ENCODE measurements at places on chromosomes 5 and 9.

DNA sequence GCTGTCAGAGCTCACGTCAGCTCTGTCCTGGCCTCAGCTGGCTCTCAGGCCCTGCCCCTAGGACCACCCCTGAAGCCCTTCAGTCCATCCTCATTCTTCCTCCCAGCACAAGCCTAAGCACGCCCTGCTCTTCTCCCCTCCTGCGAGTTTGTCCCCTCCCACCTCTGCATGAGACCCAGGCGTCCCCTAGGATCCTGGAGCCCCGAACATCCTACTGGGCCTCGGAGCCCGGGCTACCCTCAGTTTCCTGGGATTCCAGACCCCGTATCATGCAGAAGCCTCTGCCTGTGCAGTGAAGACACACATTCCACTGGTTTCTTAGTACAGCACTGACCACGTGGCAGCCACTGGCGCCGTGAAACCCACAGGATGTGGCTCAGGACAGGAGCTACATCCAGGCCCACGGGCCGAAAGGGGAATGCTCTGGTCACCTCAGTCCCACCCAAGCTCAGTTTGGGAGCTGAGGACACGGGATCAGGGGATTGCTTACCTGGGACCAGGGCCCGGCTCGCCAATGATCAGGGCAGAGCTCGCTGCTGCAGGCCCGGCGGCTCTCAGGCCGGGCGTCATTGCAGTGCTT, 64.2 kb downstream of the ZNF354C start:
- peaks cover 26% of the 10 kb centered on the region for H3K36me3 ChIP-seq
- no peak for DNase-seq
- H3K27me3 ChIP-seq, result no peaks in the 10 kb centered on the region
- no peaks in the 10 kb centered on the region for H3K4me1 ChIP-seq

DNA sequence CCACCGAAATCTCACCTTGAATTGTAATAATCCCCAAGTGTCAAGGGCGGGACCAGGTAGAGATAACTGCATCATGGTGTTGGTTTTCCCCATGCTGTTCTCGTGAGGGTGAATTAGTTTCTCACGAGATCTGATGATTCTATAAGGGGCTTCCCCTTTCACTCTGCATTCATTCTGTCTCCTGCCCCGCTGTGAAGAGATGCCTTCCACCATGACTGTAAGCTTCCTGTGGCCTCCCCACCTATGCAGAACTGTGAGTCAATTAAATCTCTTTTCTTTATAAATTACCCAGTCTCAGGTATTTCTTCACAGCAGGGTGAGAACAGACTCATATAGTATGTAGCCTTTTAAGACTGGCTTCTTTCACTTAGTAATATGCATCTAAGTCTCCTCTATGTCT, 128.1 kb upstream of the NR5A1 start:
- no peak overlapping the region for H3K27ac ChIP-seq
- no peaks in the 10 kb centered on the region for H3K36me3 ChIP-seq
- no peak overlapping the region for H3K4me3 ChIP-seq
- no peaks in the 10 kb centered on the region for H3K27me3 ChIP-seq
- peaks cover 9% of the 10 kb centered on the region for H3K4me1 ChIP-seq

GRCh38 chr5:62306896-62307689, 1.1 kb downstream of the KIF2A start:
- H3K36me3 ChIP-seq, result no peaks in the 10 kb centered on the region
- H3K27me3 ChIP-seq, result no peaks in the 10 kb centered on the region
- DNase-seq, result peak; percentile 69

DNA sequence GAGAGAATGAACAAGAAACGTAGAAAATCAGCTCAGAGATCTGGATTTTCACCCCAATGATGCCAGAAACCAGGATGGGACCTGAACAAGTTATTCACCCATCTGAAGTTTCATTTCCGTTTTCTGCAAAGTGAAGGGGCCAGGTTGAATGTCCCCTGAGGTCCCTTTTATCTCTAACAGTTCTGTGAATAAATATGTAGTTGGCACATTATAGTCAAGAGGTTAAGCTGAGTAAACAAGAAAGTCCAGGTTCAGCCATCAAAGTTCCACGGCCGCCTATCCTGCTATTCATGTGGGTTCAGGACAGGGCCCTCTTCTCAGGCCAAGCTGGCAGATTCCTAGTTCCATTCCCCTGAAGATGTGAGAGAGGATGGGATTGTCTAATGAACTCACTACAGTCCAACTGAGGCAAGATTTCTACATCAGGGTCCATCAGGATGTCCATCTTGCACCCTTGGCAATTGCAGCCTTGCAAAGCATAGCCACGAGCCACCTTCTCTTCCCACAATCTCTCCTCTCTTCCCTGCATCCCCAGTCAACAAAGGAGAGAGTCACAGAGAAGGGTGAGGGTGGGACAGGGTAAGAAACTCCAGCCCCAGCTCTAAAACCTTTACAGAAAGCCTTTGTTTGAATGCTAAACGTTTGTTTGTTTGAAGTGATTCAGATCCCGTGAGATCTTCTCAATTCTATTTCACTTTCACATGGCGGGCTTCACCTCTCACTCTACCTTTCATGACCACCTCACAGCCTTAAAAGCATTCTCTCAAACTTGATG, 311.0 kb downstream of the SLIT3 start:
- no peak overlapping the region for H3K27ac ChIP-seq
- no peaks in the 10 kb centered on the region for H3K36me3 ChIP-seq
- peaks cover 8% of the 10 kb centered on the region for H3K4me1 ChIP-seq
- no peak for DNase-seq
- H3K27me3 ChIP-seq, result no peaks in the 10 kb centered on the region

DNA sequence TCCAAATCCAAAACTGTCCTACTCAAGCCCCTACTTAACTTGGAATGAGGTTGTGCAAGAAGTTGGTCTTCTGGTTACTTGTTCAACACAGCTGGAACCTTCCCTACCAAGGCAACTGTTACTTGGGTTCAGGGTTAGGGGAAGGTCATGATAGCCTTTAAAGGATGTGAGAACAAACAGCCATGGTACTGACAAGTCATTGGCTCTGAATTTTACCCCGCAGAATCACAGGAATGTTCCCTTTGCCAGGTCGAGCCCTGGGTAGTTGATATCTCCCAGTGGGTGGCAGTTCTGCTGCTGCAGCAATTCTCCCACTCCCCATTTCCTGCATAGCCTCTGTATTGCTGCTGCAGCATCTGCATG, 396.1 kb upstream of the MPDZ start:
- H3K27me3 ChIP-seq, result no peaks in the 10 kb centered on the region
- no peaks in the 10 kb centered on the region for H3K36me3 ChIP-seq
- H3K4me3 ChIP-seq, result no peak overlapping the region

DNA sequence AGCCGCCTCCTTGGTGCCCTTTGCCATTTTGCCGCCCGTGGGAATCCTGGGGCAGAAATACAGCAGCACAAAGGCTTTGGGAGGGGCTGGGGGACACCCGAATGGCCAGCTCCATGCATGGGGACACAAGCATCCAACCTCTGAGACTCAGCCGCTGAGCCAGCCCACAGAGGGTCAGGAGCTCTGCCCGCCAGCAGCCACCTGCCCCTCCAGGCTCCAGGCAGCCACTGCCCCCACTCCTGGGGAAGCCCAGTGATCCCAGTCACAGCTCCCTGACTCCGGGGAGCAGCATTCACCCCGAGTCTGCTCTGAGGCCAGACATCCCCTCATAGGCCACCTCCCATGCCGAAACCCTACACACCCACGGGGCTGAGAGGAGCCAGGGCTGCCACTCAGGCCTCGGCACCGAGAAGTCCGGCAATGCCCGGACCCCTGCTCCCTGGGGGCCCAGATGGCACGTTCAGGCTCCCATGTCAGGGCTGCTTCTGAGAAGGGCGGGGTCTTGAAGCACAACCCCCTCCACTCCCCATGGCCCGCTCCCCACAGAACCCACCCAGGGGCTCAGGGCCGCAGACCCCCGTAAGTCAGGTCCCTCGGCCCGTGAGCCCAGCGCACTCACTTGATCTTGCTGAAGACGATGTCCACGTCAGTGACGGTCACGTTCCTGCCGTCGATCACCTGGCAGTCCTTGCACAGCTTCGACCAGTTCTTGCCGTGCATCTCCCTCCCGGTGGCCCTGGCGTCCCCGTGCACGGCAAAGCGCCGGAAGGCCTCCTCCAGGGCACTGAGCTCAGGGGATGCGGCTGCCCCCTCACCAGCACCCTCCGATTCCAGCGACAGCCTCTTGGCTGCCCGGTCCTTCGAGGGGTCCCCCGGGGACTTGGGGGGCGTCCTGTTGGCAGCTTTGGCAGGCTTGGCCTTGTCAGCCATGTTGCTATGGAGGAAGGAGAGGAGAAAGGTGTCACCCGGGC, 15.7 kb downstream of the TPPP start:
- H3K36me3 ChIP-seq, result no peaks in the 10 kb centered on the region
- H3K27ac ChIP-seq, result no peak overlapping the region
- H3K4me1 ChIP-seq, result peaks cover 25% of the 10 kb centered on the region
- peak; percentile 77 for DNase-seq
- no peaks in the 10 kb centered on the region for H3K27me3 ChIP-seq

- no peak overlapping the region for H3K27ac ChIP-seq
- H3K36me3 ChIP-seq, result no peaks in the 10 kb centered on the region
- H3K4me3 ChIP-seq, result no peak overlapping the region
- H3K4me1 ChIP-seq, result no peaks in the 10 kb centered on the region
- no peaks in the 10 kb centered on the region for H3K27me3 ChIP-seq
Measured at GRCh38 chr5:13218518-13218917, 726.0 kb downstream of the DNAH5 start.

- no peak for DNase-seq
- peaks cover 4% of the 10 kb centered on the region for H3K27me3 ChIP-seq
- H3K4me1 ChIP-seq, result no peaks in the 10 kb centered on the region
- no peak overlapping the region for H3K4me3 ChIP-seq
- H3K36me3 ChIP-seq, result no peaks in the 10 kb centered on the region
Measured at GRCh38 chr9:72262063-72262462, 102.9 kb downstream of the ZFAND5 start.

GRCh38 chr9:125119643-125120286, 23.6 kb downstream of the SCAI start:
- no peaks in the 10 kb centered on the region for H3K27me3 ChIP-seq
- DNase-seq, result no peak
- H3K27ac ChIP-seq, result no peak overlapping the region
- H3K4me3 ChIP-seq, result no peak overlapping the region
- H3K36me3 ChIP-seq, result no peaks in the 10 kb centered on the region
- peaks cover 12% of the 10 kb centered on the region for H3K4me1 ChIP-seq

DNA sequence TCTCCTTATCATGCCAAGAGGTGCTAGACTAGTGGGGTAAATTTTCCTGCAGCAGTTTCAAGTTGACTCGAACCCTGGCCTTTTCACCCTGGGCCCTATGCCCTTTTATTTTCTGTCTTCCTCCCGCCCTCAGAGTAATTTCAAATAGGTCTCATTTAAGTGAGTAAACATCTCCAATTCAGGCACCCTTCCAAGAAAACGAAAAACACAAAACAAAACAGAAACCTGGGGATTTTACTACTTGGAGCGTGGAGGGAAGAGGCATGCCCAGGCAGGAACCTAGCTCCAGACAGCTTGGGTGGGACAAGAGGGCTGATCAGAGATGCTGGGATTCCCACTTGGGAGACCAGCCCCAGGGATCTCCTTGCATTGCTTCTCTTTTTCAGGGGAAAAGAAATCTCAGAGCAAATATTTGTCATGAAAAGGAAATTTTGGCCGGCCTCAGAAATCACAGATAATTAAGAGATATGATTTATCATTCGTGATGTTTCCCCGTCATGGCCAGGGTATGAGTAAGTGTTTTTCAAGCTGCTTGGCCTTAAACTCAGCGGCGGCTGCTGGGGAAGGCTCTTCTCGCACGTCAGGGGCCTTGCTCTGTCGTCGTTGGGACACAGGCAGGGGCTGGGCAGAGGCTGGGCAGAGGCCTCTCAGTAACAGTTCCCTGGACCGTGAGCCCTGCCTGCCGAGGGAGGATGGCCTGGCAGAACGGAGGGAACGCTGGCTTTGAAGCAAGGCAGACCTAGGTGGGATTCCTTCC, 248.6 kb upstream of the KLF4 start:
- peak overlapping the region; percentile 85 for H3K27ac ChIP-seq
- H3K4me3 ChIP-seq, result no peak overlapping the region
- peak; percentile 92 for DNase-seq
- peaks cover 69% of the 10 kb centered on the region for H3K4me1 ChIP-seq
- H3K27me3 ChIP-seq, result no peaks in the 10 kb centered on the region
- H3K36me3 ChIP-seq, result no peaks in the 10 kb centered on the region

Measured in suprapubic skin (tissue), 4 donors.